ENCODE measurements at places on chromosomes 11 and 22.

DNA sequence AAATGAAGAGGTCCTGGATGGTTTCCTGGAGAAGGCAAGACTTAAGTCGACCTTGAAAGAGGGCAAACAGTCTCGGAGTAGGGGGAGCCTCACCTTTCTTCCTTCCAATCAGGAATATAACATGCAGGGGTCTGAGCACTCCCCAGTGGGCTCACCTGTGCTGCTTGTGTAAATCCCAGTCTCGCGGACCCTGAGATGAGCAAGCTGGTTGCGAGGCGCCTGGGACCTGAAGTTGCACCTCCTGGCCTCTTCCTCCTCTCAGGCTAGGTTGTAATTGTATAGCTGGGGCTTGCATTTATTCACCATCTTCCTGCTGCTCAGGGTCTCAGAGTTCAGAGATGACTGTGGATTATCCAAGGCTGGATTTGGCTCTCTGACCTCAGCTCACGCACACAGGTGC lies 7.5 kb upstream of the WBP2NL start:
- DNase-seq, result no peak

DNA sequence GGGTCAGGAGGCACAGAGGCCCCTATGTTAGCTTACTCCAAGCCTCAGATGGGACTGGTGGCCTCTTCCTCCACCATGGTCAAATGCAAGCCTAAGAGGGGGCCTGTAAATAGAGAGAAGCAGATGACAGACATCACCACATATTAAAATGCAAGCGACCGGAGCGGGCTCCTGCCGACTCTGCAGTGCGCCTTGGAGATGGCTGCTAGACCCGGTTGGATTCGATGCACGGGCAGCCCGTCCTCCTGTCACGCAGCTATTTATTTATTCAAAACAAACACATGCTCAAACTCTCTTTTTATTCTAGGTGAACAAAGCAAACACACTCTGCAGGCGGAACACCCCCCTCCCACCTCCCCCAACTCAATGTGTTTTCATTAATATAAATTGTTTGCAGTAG lies 208.0 kb downstream of the DSCAML1 start:
- no peak for DNase-seq

- no peak for DNase-seq
Measured at GRCh38 chr11:285021-285893, 3.7 kb upstream of the PGGHG start.

GRCh38 chr11:63769714-63770455 lies 1.3 kb upstream of the ZFTA start:
- DNase-seq, result no peak

DNA sequence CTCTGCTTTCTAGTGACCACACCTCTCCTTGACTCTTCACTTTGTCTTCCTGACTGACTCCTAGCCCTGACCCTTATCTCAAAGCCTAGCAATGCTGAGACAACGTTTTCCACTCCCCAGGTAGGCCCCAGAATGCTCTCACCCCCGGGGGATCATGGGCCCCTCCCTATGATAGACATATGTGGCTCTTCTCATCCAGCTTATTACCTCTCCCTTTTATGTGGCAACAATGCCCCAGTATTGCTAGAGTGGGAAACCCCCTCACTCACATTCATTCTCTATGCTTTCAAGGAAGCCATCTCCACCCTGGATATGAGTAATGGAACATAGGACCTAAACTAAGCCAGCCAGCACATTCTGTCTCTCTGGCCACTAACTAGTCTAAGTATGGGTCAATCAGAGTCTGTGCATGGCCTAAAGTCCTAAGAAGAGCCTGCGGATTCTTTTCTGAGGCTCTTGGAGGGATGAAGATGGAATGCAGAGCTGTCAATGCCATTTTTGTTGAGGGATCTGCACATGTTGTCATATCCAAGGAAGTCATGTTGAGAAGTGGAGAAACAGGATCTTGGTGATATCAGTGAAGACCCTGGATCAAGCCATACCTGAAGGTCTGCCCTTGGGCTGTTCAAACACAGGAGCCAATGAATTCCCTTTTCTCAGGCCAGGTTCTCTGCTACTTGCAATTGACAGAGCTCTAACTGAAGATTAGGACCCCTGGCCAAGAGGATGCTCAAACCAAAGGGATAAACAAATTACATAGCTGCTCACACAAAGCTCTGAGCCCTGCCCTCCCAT lies 79.8 kb upstream of the GRK3 start:
- no peak for DNase-seq

GRCh38 chr11:107999759-108000455 lies 8.8 kb upstream of the CUL5 start:
- DNase-seq, result peak; percentile 74

DNA sequence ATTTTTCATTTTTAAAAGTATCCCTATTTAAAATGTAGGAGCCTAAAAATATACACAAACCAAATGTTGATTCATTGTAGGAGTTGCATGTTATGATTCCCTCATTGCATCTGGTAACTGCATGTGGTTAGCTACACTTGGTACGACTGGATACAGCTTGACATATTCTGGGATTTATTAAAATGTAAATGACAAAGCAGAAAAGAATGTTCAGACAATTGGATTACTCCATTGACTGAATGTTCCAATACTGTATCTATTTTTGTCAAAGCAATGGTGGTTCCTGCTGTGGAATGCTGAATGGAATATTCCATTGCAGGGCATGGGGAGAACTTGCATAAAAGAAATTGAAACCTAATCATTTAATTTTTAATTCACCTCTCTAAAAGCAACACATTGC lies 30.8 kb downstream of the BLID start:
- no peak for DNase-seq
